T follicular helper cell (primary cell): ENCODE measurements at places on chromosomes 5 and 9.

- DNase-seq, result no peak
Measured at GRCh38 chr5:129803403-129803802, 55.5 kb downstream of the MINAR2 start.

GRCh38 chr9:83280790-83281189, 217.8 kb upstream of the RASEF start:
- DNase-seq, result no peak

GRCh38 chr5:19986031-19986619, 1.9 kb downstream of the CDH18 start:
- no peak for DNase-seq

- no peak for DNase-seq
Measured at GRCh38 chr5:145495741-145496140, 339.4 kb downstream of the PRELID2 start.

DNA sequence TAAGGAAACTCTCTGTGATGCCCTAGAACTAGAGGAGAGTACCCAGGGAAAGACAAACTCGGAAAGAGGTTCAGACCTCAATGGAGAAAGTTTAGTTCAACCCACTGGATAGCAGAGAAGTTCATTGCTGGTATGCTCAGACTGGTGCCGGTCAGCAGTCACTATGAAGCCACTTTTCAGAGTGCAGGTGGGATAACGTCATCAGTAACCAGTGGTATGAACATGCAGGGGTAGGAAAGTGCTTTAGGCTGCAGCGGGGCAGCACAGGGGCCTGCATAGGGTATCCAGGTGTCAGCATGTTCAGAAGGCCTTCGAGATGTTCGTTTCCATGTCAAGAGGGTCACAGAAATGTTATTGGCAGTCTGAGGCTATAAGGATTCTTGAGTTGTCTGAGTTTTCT, 20.8 kb upstream of the ANKRD55 start:
- no peak for DNase-seq

- DNase-seq, result no peak
Measured at GRCh38 chr5:93359296-93359959, 221.6 kb downstream of the NR2F1-AS1 start.

- DNase-seq, result no peak
Measured at GRCh38 chr5:1865948-1866347, 16.8 kb downstream of the IRX4 start.
